ENCODE measurements at places on chromosomes 4 and X.

- H3K36me3 ChIP-seq = no peaks in the 10 kb centered on the region
- H3K4me1 ChIP-seq = no peaks in the 10 kb centered on the region
- no peak overlapping the region for H3K27ac ChIP-seq
- no peak overlapping the region for H3K4me3 ChIP-seq
- H3K27me3 ChIP-seq = no peaks in the 10 kb centered on the region
- DNase-seq = peak; percentile 52
These were observed 12.3 kb upstream of the SYTL5 start for GRCh38 chrX:37993837-37994619.

DNA sequence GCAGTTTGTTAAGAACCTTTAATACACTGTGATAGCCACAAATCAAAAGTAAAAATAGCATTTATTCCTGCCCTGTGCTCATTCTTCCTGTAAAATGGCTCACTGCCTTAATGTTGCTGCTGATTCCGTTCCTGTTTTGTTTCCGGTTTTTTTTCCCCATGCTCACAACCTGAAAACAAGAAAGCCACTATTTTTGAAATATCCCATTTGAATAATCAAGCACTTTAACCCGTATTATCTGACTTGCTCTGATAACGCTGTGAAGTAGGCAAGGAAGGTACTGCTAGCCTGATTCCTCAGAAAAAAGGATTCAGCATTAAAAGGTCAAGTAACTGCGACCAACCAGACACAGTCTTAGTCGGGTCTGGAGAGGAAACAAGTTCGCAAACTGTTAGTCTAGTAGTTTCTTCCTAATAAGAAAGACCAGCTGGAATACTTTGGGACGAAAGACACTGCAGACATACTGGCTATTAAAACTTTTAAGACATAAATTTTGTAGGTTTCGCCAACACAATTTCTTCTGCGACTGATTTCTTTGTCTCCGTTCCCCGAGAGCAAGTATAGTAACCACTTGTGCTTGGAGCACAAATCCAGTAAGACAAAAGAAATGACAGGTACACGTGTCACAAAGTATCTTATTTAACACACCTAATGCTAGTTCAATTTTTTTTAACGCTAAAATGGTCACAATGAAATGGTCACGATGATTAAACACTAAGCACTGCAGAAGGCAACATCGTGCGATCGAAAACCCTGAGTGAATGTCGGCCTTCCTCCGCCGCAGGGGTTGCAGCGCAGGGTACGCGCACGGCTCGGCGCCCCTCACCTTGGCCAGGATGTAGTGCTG lies 802 bp downstream of the COX18 start:
- peaks cover 37% of the 10 kb centered on the region for H3K4me1 ChIP-seq
- H3K36me3 ChIP-seq = peaks cover 34% of the 10 kb centered on the region
- no peaks in the 10 kb centered on the region for H3K27me3 ChIP-seq
- DNase-seq = peak; percentile 74
- H3K27ac ChIP-seq = peak overlapping the region; percentile 94
- peak overlapping the region; percentile 89 for H3K4me3 ChIP-seq

GRCh38 chr4:11618666-11619282 lies 190.1 kb upstream of the HS3ST1 start:
- no peak overlapping the region for H3K4me3 ChIP-seq
- H3K4me1 ChIP-seq = no peaks in the 10 kb centered on the region
- no peaks in the 10 kb centered on the region for H3K27me3 ChIP-seq
- H3K36me3 ChIP-seq = no peaks in the 10 kb centered on the region

DNA sequence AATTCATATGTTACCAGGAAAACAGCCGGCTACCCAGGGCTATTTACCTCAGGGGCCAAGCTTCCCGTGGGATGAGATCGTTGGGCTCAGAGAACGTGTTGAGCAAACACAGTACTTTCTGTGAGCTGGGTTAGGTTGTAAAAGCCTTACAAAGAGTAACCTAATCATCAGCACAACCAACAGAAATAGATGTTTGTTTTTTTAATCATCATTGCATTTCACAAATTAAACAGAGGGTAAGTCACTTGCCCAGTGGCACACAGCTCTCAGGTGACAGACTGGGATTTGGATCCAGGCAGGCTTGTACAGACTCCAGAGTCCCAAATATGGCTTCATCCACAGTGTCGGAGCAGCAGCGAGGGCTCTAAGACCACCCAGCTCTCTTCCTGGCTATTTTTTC lies 20.1 kb downstream of the SPON2 start:
- no peak overlapping the region for H3K4me3 ChIP-seq
- H3K27me3 ChIP-seq = peaks cover 22% of the 10 kb centered on the region
- no peak for DNase-seq
- H3K36me3 ChIP-seq = no peaks in the 10 kb centered on the region
- no peak overlapping the region for H3K27ac ChIP-seq
- H3K4me1 ChIP-seq = no peaks in the 10 kb centered on the region

- no peaks in the 10 kb centered on the region for H3K36me3 ChIP-seq
- no peak overlapping the region for H3K27ac ChIP-seq
- H3K27me3 ChIP-seq = no peaks in the 10 kb centered on the region
- DNase-seq = no peak
- H3K4me1 ChIP-seq = peaks cover 6% of the 10 kb centered on the region
These were observed 72.3 kb downstream of the PAK3 start for GRCh38 chrX:111168314-111168713.

GRCh38 chr4:88442689-88443191 lies 14.2 kb upstream of the HERC5 start:
- H3K27me3 ChIP-seq = no peaks in the 10 kb centered on the region
- peaks cover 11% of the 10 kb centered on the region for H3K4me1 ChIP-seq
- no peak for DNase-seq
- no peak overlapping the region for H3K27ac ChIP-seq
- no peak overlapping the region for H3K4me3 ChIP-seq
- peaks cover 57% of the 10 kb centered on the region for H3K36me3 ChIP-seq

GRCh38 chrX:43956034-43956433 lies 17.2 kb downstream of the NDP start:
- H3K36me3 ChIP-seq = no peaks in the 10 kb centered on the region
- peaks cover 5% of the 10 kb centered on the region for H3K4me1 ChIP-seq
- H3K27me3 ChIP-seq = peaks cover 4% of the 10 kb centered on the region
- H3K27ac ChIP-seq = no peak overlapping the region
- H3K4me3 ChIP-seq = no peak overlapping the region

DNA sequence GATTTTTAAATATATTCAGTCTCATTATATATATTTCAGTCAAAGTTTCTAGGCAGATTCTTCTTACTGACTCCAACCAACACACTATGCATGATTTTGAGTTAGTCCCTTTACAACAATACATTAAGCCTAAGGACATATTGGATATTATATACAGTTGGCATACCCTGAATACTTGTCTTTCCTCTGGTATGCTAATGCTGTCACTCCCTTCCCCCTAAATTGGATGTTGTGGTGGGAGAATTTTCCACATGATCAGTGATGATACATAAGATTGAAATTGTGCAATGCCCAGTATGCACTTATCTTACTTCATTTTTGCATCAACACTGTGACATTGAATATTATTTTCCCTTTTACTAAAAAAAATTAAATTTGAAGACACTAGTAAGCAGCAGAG lies 935.2 kb downstream of the PCDH7 start:
- H3K36me3 ChIP-seq = no peaks in the 10 kb centered on the region
- no peak overlapping the region for H3K4me3 ChIP-seq
- no peaks in the 10 kb centered on the region for H3K4me1 ChIP-seq
- no peaks in the 10 kb centered on the region for H3K27me3 ChIP-seq
- no peak overlapping the region for H3K27ac ChIP-seq

GRCh38 chr4:95272797-95273196 lies 276.0 kb downstream of the UNC5C start:
- no peaks in the 10 kb centered on the region for H3K36me3 ChIP-seq

DNA sequence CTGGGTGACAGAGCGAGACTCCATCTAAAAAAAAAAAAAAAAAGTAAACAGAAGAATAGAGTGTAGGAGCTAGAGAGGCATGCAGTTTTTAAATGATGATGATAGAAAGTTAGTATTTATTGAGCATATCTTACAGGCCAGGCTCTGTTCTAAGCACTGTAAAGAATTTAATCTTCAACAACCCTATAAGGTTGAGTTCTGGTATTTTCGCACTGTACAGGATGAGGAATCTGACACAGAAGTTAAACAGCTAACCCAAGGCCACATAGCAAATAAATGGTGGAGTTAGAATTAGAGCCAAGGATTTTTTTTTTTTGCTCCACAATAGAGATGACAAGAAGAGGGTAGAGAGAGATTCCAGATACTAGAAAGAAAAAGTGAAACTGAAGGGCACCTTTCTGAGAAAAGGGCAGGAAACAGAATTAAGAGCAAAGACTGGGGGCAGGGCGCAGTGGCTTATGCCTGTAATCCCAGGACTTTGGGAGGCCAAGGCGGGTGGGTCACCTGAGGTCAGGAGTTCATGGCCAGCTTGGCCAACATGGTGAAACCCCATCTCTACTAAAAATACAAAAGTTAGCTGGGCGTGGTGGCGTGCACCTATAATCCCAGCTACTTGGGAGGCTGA lies 56.1 kb downstream of the KLHL5 start:
- no peaks in the 10 kb centered on the region for H3K27me3 ChIP-seq
- peak overlapping the region; percentile 60 for H3K27ac ChIP-seq

GRCh38 chrX:96771486-96771885 lies 86.8 kb downstream of the DIAPH2 start:
- H3K36me3 ChIP-seq = no peaks in the 10 kb centered on the region
- no peaks in the 10 kb centered on the region for H3K4me1 ChIP-seq
- H3K4me3 ChIP-seq = no peak overlapping the region
- no peaks in the 10 kb centered on the region for H3K27me3 ChIP-seq

DNA sequence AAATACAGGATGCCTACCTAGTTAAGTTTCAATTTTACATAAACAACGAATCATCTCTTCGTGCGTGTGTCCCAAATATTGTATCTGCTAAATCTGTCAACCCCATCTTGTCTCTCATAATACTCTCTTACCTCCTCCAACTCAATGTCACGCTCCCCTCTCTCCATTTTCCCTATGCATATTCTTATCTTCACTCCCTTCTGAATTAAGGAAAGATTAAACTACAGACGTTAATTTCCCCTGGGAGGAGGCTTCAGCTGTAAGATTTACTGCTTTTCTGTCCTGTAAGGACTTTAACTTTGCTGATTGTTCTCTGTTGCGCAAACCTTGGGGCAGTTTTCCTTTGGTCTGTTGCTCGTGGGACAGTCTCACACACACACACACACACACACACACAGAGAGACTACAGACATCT lies 455 bp upstream of the ABCB7 start:
- H3K27me3 ChIP-seq = no peaks in the 10 kb centered on the region
- H3K4me1 ChIP-seq = peaks cover 26% of the 10 kb centered on the region
- peak; percentile 53 for DNase-seq
- peak overlapping the region; percentile 90 for H3K4me3 ChIP-seq
- peak overlapping the region; percentile 93 for H3K27ac ChIP-seq
- peaks cover 2% of the 10 kb centered on the region for H3K36me3 ChIP-seq

DNA sequence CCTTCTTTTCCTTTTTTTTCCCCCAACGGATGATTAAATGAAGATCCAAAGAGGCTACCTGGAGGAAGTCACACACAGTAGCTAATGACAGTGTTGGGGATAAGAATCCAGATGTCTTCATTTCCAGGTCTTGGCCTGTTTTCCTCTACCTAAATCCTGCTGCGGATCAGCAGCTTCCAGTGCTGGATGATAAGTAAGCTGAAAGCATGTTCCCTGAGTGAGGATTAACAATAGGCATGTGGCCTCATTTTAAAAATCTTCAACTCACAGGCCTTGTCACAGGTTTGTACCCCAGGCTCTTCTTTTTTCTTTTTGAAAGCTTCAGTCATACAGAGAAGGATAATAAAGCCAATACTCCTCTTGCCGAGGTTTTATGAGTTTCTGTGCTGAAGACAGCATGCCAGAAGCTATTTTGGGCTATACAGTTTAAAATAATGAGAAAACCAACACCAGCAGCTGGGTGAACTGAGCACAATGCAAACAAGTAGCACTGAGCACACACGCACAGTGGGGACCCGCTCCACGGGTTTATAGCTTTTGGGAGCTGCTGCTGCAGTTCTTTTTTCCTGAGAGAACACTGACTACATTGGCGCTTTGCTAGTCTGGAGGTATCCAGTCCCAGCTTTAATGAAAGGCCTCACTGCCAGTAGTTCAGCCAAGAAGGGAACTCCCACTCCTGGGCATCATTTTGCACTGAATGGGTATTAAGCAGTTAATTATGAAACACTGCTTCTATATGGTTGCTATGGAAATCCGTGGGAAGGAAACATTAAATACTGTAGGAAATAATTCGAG lies 184.2 kb upstream of the CTSO start:
- H3K4me1 ChIP-seq = no peaks in the 10 kb centered on the region
- no peak overlapping the region for H3K4me3 ChIP-seq
- no peak overlapping the region for H3K27ac ChIP-seq
- H3K27me3 ChIP-seq = no peaks in the 10 kb centered on the region
- DNase-seq = no peak

- H3K27ac ChIP-seq = no peak overlapping the region
- H3K27me3 ChIP-seq = peaks cover 5% of the 10 kb centered on the region
- DNase-seq = no peak
- peaks cover 20% of the 10 kb centered on the region for H3K4me1 ChIP-seq
- H3K4me3 ChIP-seq = no peak overlapping the region
- H3K36me3 ChIP-seq = no peaks in the 10 kb centered on the region
These were observed 9.6 kb upstream of the EXOSC9 start for GRCh38 chr4:121791481-121791880.

DNA sequence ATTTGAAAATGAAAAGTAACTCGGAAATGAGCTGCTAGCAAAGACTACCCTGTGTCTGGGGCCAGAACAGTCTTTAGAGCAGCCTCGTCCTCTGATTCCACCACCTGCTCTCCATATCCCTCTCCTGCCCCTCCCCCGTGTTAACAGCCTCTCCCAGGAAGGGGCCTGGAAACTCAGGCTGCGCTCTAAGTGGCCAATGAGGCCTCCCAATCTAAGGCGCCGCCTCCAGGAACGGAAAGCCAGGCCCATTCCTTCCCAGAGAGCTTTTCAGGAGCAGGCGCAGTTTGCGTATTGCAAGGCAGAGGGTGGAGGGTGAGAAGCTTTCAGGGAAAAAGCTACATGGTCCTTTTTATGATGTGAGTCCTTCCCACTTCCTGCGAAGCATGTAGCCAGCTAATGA lies 31.2 kb downstream of the RS1 start:
- H3K4me3 ChIP-seq = no peak overlapping the region
- no peak overlapping the region for H3K27ac ChIP-seq
- no peak for DNase-seq
- no peaks in the 10 kb centered on the region for H3K36me3 ChIP-seq

GRCh38 chr4:184395971-184396391 lies 78.4 kb downstream of the IRF2 start:
- no peak for DNase-seq
- no peaks in the 10 kb centered on the region for H3K27me3 ChIP-seq
- H3K4me1 ChIP-seq = peaks cover 28% of the 10 kb centered on the region
- H3K4me3 ChIP-seq = no peak overlapping the region
- H3K27ac ChIP-seq = no peak overlapping the region

- H3K4me3 ChIP-seq = no peak overlapping the region
- H3K4me1 ChIP-seq = no peaks in the 10 kb centered on the region
- H3K27me3 ChIP-seq = peaks cover 39% of the 10 kb centered on the region
- no peak for DNase-seq
These were observed 34.7 kb downstream of the FGF2 start for GRCh38 chr4:122861172-122861943.

- no peak overlapping the region for H3K4me3 ChIP-seq
- no peaks in the 10 kb centered on the region for H3K36me3 ChIP-seq
- H3K27me3 ChIP-seq = no peaks in the 10 kb centered on the region
- no peak for DNase-seq
These were observed 289.5 kb downstream of the SMARCA1 start for GRCh38 chrX:129233786-129234185.

Data from activated CD4-positive, alpha-beta T cell treated with anti-CD3 and anti-CD28 coated beads, Interleukin-2, amount 10 ng/mL, durations not matched to agents 24 days and 14 days (primary cell).